Activated naive CD8-positive, alpha-beta T cell treated with anti-CD3 and anti-CD28 coated beads for 36 hours (primary cell): ENCODE measurements at places on chromosomes 3 and 15.

DNA sequence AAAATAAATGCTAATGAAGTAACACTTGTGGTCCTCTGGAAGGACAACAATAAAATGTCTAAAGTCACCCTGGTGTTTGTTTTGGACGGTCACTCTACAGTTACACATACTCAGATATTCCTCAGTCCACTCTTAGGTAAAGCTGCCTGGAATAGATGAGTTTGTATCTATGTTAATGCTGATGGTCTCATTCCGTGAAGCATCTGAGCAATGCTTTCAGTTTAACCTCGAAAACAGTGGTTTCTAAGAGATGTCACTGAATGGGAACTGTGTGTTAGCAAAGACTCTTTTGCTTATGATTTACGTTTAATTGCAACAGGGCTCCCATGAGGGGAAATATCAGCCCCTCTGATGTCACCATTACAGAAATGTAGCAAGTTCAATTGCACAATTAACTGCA is 49.1 kb downstream of the FBN1 start:
- no peak for DNase-seq
- H3K27ac ChIP-seq: no peak overlapping the region
- no peak overlapping the region for H3K4me3 ChIP-seq
- H3K27me3 ChIP-seq: no peaks in the 10 kb centered on the region
- H3K4me1 ChIP-seq: no peaks in the 10 kb centered on the region
- H3K36me3 ChIP-seq: no peaks in the 10 kb centered on the region

- H3K36me3 ChIP-seq: peaks cover 7% of the 10 kb centered on the region
- H3K4me1 ChIP-seq: no peaks in the 10 kb centered on the region
- H3K27me3 ChIP-seq: no peaks in the 10 kb centered on the region
- H3K27ac ChIP-seq: no peak overlapping the region
Observed at GRCh38 chr3:138732456-138732855, 102.3 kb downstream of the PIK3CB start.

- peaks cover 37% of the 10 kb centered on the region for H3K4me1 ChIP-seq
- peak overlapping the region; percentile 83 for H3K4me3 ChIP-seq
- H3K36me3 ChIP-seq: peaks cover 11% of the 10 kb centered on the region
- peak overlapping the region; percentile 95 for H3K27ac ChIP-seq
Observed at GRCh38 chr15:98866511-98866910, 141.1 kb downstream of the PGPEP1L start.

DNA sequence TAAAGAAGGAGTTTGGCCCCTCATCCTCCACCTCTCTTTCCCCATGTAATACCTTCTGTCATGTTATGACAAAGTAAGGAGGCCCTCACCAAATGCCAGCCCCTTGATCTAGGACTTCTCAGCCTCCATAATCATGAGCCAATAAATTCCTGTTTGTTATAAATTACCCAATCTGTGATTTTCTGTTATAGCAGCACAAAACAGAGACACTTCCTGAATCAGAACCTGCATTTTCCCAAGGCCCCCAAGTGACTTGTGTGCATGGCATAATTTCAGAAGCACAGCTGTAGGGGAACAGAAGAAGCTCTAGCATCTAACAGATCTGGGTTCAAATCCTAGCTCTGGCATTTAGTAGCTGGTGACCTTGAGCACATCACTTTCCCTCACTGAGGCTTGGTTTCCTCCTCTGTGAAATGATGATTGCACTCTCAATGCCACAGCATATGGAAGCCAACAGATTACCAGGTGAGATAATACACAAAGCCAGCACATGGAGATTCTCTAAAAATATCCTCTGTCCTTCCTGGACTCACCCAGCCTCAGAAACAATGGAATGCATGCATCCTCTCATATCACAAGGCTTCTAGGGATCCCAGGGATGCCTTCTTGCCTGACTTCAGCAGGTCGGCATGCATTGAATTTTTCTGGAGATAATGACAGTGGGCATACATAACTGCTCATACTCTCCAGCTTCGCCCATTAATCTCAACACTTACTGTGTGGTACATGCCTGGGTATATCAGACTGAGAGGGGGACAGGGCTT is 26.3 kb downstream of the TLNRD1 start:
- no peak overlapping the region for H3K27ac ChIP-seq
- peaks cover 9% of the 10 kb centered on the region for H3K36me3 ChIP-seq
- H3K4me3 ChIP-seq: no peak overlapping the region

- peaks cover 68% of the 10 kb centered on the region for H3K4me1 ChIP-seq
- peak overlapping the region; percentile 72 for H3K27ac ChIP-seq
- H3K27me3 ChIP-seq: no peaks in the 10 kb centered on the region
- no peak for DNase-seq
- H3K36me3 ChIP-seq: peaks cover 90% of the 10 kb centered on the region
Observed at GRCh38 chr3:71162221-71162620, 421.3 kb downstream of the FOXP1 start.
